ENCODE measurements at places on chromosomes 6 and 20.

DNA sequence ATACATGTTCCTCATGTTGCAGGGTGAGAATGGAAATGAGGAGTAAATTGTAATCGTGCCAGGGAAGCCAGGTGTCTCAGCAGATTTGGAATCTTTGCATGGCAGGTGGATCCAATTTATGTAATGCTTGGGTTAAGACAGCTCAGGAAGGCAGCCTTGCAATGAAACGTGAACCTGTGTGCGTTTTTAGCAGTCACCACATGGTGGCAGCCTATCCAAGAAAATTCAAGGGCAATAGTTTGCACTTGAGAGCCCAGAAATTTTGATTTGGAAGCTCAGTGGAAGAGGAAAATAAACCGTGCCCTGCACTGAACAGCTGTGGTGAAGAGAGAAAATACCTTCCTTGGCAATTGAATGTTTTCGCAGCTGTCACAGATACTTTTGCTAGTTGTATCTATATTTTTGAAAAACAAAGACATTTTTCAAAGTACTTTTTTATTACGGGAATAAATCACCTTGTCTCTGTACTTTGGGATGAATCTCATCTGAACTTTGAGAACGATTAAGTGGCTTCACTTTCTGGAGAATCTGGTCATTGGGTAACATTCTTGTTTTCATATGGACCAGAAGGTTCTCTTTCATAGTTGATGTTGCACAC lies 26.5 kb downstream of the MTHFD1L start:
- H3K36me3 ChIP-seq = peaks cover 55% of the 10 kb centered on the region
- no peaks in the 10 kb centered on the region for H3K27me3 ChIP-seq
- peak overlapping the region; percentile 20 for H3K27ac ChIP-seq
- H3K4me3 ChIP-seq = no peak overlapping the region
- DNase-seq = peak; percentile 62
- peaks cover 29% of the 10 kb centered on the region for H3K4me1 ChIP-seq

DNA sequence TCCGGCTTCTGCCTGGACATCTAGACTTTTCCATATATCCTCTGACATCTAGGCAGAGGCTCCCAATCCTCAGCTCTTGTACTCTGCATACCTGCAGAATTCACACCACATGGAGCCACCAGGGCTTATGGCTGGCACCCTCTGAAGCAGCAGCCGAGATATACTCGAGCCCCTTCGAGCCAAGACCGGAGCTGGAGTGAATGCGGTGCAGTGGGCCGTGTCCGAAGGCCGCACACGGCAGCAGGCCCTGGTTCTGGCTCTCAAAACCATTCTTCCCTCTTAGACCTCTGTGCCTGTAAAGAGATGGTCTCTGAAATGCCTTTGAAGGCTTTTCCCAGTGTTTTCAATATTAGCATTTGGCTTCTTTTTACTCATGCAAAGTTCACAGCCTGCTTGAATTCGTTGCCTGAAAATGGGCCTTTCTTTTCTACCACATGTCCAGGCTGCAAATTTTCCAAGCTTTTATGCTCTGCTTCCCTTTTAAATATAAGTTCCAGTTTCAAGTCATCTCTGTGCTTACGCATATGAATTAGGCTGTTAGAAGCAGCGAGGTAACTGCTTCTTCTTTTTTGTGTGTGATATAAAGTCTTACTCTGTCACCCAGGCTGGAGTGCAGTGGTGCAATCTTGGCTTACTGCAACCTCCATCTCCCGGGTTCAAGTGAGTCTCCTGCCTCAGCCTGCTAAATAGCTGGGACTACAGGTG lies 3.8 kb upstream of the SIRPB1 start:
- peaks cover 23% of the 10 kb centered on the region for H3K27me3 ChIP-seq
- DNase-seq = peak; percentile 15
- H3K4me3 ChIP-seq = no peak overlapping the region
- H3K36me3 ChIP-seq = no peaks in the 10 kb centered on the region

- H3K27me3 ChIP-seq = no peaks in the 10 kb centered on the region
- no peaks in the 10 kb centered on the region for H3K36me3 ChIP-seq
- no peak overlapping the region for H3K4me3 ChIP-seq
Observed at GRCh38 chr6:64012351-64013001, 376.9 kb downstream of the PHF3 start.

DNA sequence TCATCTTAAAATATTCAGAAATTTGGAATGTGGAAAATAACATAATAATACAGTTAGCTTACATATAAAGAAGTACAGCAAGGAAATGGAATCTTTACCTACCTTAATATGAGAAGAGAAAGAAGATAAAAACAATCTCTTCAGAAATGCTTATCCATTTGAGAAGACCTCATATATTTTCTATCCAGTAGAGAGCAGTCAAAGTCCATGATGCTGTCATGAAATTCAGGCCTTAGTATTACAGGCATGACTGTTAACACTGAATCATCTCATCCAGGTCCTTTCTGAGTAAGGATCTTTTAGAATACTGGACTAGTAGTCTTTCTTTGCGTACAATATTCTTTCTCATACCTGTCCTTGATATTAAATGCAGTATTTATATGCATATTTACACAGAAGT lies 713.4 kb downstream of the CD109 start:
- no peak overlapping the region for H3K27ac ChIP-seq
- H3K27me3 ChIP-seq = no peaks in the 10 kb centered on the region
- peaks cover 8% of the 10 kb centered on the region for H3K4me1 ChIP-seq
- no peak for DNase-seq

DNA sequence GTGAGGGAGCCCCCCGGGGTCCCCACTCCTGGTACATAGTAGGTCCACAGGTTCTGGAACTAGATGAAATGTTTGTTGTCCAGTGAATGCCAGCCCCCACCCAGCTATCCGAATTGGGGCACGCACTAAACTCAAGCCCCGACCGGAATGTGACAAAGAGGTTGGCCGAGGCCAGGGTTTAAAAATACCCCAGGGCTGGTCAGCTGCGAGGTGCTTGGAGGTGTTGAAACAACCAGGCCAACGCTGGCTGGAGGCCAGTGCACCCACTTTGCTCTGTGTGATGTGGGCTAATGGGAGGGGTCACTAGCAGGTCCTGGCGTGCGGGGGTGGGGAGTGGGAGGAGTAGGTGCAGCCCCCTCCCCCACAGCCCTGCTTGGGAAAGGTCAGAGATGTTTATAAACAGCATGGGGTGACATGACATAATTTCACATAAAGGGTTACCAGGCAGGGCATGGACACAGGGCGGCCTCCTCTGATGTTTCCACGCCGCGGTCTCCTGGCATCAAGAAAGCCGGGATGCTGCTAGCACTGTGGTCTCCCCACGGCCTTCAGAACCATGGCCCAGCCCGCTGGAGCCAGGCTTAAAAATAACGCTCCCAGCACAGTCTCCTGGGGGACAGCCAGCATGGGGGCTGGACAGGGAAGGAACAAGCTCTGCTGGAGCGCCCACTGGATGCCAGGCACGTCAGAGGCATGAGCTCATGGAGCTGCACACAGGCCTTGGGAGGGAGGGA lies 111.2 kb upstream of the PTPN1 start:
- H3K4me3 ChIP-seq = peak overlapping the region; percentile 25
- peak; percentile 85 for DNase-seq
- no peak overlapping the region for H3K27ac ChIP-seq
- H3K36me3 ChIP-seq = no peaks in the 10 kb centered on the region
- peaks cover under 1% of the 10 kb centered on the region for H3K27me3 ChIP-seq
- H3K4me1 ChIP-seq = peaks cover 25% of the 10 kb centered on the region

- DNase-seq = no peak
- no peak overlapping the region for H3K27ac ChIP-seq
- no peaks in the 10 kb centered on the region for H3K27me3 ChIP-seq
- no peaks in the 10 kb centered on the region for H3K36me3 ChIP-seq
- H3K4me1 ChIP-seq = no peaks in the 10 kb centered on the region
Observed at GRCh38 chr6:74113901-74114300, 417.9 kb downstream of the CD109 start.

DNA sequence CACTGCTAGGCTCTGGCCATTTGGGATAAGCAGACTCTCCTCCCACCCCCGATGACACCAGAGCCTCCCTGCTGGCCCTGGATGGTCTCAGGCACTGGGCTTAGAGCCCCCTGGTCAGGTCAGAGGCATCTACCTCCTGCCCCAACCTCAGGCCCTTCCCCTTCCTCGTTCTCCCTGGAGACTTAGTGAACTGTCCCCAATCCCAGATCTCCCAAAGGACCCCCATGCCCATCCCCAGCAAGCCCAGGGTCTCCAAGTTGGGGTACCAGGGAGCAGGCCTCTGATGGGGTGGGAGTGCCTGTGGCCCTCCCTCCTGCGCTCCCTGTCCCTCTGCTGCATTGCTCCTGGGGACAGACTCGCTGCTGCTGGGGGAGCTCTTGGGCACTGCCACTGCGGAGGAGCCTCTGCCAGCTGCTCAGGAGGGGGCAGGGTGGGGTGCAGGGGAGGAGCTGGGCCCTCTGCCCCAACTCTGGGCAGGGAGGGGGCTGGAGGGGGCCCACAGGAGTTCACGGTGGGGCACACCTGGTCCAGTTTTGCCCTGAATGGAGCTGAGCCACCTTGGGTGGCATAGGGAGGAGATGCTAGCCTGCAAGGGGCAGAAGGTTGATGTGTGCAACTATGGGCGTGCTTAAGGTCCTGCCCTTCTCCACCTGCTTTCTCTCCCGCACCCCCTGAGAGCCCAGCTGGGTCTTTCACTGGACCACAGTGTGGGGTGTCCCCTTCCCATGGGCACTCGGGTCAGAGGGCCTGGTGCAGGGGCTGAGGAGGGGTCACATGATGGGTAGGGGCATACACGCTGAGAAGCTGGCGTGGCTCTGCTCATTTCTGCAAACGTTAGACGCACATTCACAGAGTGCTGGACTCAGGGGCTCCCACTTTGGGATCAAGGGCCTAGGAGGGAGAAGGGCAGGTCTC lies 40.4 kb downstream of the SPDEF start:
- no peak for DNase-seq
- no peak overlapping the region for H3K27ac ChIP-seq
- no peaks in the 10 kb centered on the region for H3K4me1 ChIP-seq
- H3K27me3 ChIP-seq = peaks cover 23% of the 10 kb centered on the region

DNA sequence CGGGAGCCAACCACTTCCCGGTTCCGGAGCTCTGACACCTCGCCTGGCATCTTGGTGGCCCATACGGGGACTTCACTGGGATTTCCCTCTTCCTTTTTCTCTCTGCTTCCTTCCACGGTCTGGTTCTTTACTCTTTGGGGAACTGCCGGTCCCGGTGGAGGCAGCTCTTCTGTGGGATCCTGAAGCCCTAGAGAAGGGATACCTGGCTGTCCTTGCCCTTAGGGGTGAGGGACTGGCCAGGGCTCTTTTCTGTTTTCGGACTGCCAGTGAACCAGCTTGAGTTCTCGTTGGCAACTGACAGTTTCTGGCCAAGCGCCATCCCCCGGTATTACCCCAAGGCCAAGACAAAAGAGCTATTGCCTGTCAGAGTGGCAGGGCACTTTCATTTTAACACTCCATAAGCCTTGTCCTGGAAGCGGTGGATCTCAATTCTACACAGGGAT lies 880 bp upstream of the CPXM1 start:
- peaks cover 71% of the 10 kb centered on the region for H3K27me3 ChIP-seq
- peaks cover 4% of the 10 kb centered on the region for H3K4me1 ChIP-seq
- no peaks in the 10 kb centered on the region for H3K36me3 ChIP-seq
- H3K27ac ChIP-seq = no peak overlapping the region
- H3K4me3 ChIP-seq = no peak overlapping the region

DNA sequence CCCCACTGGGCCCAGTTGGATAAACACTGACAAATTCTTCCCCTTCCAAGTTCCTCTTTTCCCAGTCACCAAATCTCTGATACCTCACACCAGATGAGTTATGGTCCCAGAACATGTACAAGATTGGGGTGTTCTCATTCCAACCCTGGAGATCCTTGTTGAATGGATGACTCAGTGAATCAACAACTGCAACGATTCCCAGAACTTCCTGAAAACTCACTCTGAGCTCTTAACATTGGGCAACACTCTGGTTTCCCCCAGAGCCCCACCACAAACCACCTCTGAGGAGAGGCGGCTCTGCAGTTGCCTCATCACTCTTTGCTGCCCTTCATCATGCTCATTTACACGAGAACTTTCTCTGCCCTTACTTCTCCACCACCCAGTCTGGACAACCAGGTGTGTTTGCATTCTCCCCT lies 115.2 kb downstream of the MRPL14 start:
- H3K36me3 ChIP-seq = no peaks in the 10 kb centered on the region
- H3K4me1 ChIP-seq = peaks cover 32% of the 10 kb centered on the region
- no peaks in the 10 kb centered on the region for H3K27me3 ChIP-seq
- H3K4me3 ChIP-seq = no peak overlapping the region
- peak overlapping the region; percentile 99 for H3K27ac ChIP-seq

DNA sequence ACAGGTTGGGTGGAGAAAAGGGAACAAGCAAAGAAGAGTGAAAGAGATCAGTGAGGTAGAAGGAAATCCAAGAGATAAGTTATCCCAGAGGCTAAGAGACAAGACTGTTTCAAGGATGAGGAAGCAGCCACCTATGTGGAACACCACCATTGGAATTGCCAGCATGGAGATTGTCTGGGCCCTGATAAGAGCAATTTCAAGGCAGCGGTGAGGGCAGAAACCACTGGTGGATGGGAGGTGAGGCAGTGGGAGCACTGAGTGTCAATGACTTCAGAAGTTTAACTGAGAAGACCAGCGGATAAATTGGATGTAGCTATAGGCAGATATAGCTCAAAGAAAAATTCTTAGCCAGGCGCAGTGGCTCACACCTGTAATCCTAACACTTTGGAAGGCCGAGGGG lies 56.7 kb downstream of the SNX5 start:
- no peak overlapping the region for H3K27ac ChIP-seq
- no peak for DNase-seq
- H3K27me3 ChIP-seq = no peaks in the 10 kb centered on the region
- H3K4me1 ChIP-seq = peaks cover 25% of the 10 kb centered on the region
- H3K4me3 ChIP-seq = no peak overlapping the region

DNA sequence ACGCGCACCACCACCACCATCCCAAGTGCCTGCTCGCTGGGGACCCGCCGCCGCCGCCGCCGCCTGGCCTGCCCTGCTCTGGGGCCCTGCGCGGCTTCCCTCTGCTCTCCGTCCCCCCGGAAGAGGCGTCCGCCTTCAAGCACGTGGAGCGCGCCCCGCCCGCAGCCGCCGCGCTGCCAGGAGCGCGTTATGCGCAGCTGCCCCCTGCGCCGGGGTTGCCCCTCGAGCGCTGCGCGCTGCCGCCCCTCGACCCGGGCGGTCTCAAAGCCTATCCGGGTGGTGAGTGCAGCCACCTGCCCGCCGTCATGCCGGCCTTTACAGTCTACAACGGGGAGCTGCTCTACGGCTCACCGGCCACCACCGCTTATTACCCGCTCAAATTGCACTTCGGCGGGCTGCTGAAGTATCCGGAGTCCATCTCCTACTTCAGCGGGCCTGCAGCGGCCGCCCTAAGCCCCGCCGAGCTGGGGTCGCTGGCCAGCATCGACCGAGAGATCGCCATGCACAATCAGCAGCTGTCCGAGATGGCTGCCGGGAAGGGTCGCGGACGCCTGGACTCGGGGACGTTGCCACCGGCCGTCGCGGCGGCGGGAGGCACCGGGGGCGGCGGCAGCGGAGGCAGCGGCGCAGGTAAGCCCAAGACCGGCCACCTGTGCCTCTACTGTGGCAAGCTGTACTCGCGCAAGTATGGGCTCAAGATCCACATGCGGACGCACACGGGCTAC lies 7.2 kb downstream of the PRDM13 start:
- H3K27ac ChIP-seq = no peak overlapping the region
- no peaks in the 10 kb centered on the region for H3K36me3 ChIP-seq
- peak overlapping the region; percentile 46 for H3K4me3 ChIP-seq
- H3K4me1 ChIP-seq = no peaks in the 10 kb centered on the region

Data from osteoblast (primary cell).